ENCODE measurements at places on chromosomes 5 and 9.

DNA sequence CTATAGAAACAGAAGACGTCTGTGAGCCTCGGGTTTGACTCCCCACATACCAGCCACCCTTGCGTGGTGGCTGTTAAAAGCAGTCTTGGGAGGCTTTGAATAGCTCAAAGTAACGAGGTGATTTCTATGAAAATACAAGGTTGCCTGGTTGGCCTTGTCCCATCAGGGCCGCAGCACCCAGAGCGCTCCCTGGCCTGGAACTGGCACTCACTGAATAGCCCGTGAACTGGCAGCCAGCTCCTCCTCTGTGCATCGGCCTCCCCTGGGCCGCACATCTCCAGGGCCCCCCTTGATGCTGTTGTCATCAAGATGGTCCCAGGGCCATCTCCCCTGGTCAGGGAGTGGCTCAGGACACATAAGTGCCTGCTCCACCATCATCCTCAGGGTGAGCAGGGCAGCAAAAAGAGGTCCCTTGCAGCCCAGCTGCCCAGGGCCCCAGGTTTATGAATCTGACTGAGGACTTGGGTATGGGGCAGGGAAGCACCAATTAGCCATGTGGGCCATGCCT is 144.6 kb upstream of the PPP1R26 start:
- no peak for DNase-seq

- DNase-seq: no peak
These were observed 548.5 kb downstream of the MTRR start for GRCh38 chr5:8417316-8418048.

DNA sequence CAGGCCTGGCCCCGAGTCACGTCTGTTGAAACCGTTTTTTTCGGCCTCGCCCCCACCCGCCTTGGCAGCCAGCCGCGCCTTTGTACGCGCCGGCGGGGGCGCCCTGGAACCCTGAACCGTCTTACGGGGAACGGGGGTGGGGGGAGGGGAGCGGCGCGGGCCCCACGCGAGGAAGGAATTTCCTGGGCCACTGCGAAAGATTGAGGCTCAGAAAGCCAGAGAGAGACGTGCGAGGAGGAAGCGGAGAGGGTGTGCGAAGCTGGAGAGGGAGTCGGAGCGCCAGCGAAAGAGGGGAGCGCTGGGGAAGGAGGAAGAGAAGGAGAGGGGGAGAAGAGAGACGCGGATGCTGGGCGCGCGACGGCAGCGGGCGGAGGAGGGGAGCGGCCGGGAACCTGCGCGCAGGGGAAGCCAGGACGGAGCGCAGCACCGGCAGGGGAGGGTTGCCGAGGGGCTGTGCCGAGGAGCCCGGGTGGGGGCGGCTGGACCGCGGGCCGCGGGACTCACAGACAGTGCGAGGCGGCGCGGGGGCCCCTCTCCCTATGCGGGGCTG is 4.6 kb upstream of the PRDM12 start:
- no peak for DNase-seq

DNA sequence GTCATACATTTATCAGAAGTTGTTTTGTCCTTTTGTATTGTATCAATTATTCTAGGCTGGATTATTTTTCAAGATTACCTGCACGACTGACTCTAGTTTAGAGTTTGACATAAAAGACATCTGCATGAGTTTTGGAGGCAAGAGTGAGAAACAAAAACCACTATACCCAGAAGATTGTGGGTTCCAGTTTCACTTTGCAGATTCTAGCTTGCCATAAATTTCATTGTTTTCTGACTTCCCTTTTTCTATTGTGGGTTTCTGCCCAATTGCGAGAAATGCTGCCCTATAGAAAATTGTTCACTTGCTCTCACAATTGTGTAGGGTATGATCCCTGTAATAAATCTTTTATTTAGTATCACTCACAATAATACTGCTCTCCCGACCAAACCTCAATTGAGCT is 1043.4 kb upstream of the CDH10 start:
- no peak for DNase-seq

DNA sequence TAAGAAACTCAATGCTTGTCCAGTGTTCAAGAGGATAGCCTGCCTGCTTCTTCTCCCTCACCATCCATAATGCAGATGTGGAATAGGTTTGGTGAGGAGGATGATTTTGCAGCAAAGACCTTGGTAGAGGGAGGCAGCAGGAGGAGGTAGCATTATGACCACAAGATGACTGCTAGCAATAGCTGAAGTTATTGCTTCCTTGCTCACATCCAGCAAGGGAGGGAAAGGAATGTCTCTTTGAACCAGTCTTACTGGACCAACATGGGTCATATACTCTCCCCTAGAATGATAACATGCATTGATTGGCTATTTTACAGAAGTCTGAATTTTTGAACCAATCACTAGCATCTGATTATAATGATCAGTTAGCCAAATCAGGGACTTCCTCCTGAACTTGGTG is 607.6 kb downstream of the EBF1 start:
- DNase-seq: no peak

Data from right renal pelvis (tissue), 4 donors.